ENCODE measurements at places on chromosomes 11 and 22.
A peak's percentile ranks its signal among the peaks of the same experiment; 100 is the strongest.

GRCh38 chr11:68090706-68091105 is 30.5 kb downstream of the CHKA start:
- no peak for DNase-seq

GRCh38 chr11:68189082-68189481 is 24.0 kb downstream of the KMT5B start:
- no peak for DNase-seq

- no peak for DNase-seq
These were observed 18.9 kb upstream of the PIM3 start for GRCh38 chr22:49941507-49942316.

DNA sequence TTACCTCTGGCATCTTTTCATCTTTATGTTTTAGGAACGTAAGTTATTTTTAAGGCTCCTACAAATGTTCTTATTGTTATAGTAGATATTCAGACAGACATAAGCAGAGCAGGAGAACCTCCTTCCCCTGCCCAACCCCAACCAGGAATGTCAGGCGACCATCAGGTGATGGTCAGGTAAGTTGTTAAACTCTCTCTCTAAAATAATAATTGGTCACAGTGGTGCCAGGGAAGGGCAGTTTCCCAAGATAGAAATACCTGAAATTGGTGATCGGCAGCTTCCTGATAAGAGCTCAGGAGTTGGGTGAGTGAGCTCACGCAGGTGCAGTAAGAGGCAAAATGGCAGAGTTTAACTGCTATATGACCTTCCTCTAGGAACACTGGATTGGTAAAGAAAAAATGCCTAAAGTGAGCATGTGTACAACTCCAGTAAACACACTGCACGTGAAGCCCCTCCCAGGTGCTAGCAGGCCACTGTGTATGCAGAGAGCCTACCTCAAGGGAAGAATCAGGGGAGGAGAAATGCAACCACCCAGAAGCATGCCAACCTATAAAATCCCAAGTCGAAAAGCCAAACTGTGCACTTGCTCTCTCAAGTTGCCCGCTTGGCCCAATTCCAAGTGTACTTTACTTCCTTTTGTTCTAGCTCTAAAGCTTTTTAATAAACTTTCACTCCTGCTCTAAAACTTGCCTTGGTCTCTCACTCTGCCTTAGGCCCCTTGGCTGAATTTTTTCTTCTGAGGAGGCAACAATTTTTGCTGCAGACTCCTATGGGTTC is 273.9 kb downstream of the SBF2 start:
- DNase-seq = no peak

DNA sequence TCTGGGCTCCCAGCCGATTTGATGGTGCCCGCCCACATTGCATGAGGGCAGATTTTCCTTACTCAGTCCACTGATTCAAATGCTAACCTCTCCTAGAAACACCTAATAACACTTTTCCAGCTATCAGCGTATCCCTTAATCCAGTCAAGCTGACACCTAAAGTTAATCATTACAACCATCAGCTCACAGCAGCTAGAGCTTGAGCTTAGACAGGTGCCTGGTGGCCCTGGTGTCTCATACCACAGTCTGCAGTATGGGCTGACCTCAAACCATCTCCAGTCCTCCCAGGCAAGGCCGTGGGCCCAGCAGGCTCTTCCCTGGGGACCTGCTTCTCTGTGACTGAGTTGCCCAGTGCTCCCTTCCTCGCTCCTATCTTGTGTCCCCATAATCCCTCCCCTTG is 174.4 kb upstream of the NECTIN1 start:
- DNase-seq = no peak

- no peak for DNase-seq
These were observed 154.9 kb downstream of the CACNA1I start for GRCh38 chr22:39725351-39726035.

DNA sequence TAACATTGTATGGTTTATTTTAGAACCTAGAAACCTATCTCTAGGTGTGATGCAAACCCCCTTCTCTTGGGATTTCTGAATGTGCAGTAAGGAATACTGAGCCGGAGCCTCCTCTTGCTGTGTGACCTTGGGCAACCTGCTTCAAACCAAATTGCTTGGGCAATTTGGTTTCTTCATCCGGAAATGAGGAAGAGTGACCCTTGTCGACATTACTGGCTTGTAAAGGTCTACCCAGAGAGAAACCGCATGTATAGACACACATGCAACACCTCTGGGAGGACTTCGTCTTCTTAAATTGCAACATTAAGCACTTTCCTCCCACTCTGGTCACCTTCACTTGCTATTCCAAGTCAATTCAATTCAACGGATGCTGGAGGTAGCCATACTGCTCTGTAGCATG is 19.6 kb upstream of the TP53I11 start:
- DNase-seq = no peak

- no peak for DNase-seq
These were observed 30.3 kb downstream of the GNB1L start for GRCh38 chr22:19824212-19824925.

GRCh38 chr11:114185436-114185835 is 110.8 kb upstream of the NNMT start:
- DNase-seq = no peak

- DNase-seq = peak; percentile 31
These were observed 2.4 kb upstream of the THRSP start for GRCh38 chr11:78061088-78061920.

- DNase-seq = no peak
These were observed 23.9 kb downstream of the EHF start for GRCh38 chr11:34644669-34645406.

- no peak for DNase-seq
These were observed 55.4 kb downstream of the CDON start for GRCh38 chr11:126007238-126007637.

GRCh38 chr11:119696378-119697222 is 32.4 kb downstream of the NECTIN1 start:
- no peak for DNase-seq

DNA sequence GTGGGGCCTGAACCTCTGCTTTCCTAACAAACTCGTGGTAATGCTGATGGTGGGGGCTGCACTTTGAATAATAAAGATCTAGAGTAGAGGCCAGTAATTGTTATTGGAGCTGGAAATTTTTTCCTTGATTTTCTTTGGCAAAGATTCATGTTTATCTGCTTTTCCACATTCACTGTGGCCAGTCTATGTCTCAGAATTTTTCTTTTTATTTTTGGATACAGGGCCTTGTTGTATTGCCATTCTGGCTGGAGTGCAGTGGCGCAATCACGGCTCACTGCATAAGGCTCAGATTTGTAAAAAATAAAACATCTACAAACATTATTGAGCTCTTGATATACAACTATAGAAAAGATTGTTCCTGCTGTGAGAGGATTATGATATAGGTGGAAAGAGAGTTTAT is 1.6 kb downstream of the TMEM135 start:
- DNase-seq = no peak

DNA sequence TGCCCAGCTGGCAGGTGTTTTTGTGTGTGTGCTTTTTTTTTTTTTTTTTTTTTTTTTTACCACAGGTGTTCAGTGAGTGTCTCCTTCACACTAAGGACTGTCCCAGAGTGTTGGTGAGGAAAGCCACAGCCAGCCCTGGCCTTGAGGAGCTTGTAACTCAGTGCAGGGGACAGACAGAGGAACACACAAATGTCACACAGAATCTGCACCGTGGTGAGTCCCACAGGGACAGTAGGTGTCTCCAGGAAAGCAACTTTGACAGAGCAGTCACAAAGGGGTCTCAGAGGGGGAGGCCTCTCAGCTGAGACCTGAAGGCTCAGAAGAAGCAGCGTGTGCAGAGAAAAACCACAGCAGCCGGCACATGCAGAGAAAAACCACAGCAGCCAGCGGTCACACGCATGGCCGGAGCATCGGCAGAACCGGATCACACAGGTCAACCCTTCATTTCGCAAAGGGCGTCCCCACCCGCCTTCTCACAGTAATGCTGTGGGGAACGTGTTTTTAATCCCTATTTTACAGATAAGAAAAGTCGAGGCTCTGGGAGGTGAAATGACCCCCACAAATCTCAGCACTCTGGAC is 101.7 kb upstream of the PRR5 start:
- DNase-seq = no peak

- DNase-seq = no peak
These were observed 14.3 kb upstream of the SREBF2 start for GRCh38 chr22:41818596-41818995.

DNA sequence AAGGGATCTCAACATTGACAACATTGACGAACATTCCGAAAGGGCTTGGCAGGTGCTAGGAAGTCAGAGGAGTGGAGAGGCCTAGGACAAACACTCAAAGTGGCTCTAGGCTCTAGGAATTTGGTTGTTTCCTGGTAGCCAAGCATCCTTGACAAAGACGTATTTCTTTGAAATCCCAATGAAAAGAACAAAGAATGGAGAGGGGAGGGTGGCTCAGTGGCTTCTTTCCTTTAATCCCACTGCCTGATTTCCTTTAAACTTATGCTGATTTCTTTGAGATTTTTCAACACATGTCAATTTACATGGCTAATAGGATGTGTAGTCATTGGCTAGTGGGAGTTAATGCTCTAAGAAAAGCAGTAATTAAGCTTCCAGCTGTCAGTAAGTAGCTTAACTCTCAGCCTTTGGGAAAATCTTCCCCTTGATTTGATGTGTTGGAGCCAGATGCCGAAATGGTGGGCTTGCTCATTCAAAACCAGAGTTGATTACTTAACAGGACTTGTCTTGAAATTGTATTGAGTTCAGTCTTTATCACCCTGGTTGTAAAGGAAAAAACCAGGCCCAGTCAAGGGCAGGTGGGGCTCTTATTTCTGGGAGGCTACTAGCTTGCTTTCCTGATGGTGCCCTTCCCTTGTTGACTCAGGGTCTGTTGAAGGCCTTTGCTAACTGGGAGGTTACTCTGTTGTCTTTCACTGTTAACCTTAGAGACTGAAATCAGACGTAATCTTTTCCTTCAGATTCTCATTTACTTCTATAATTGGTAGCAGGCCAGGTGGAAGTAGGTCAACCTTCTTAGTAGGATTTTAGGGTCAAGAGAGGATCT is 44.6 kb upstream of the SORL1-AS1 start:
- no peak for DNase-seq

- DNase-seq = no peak
These were observed 133.5 kb downstream of the ARHGAP42 start for GRCh38 chr11:100820621-100821020.

DNA sequence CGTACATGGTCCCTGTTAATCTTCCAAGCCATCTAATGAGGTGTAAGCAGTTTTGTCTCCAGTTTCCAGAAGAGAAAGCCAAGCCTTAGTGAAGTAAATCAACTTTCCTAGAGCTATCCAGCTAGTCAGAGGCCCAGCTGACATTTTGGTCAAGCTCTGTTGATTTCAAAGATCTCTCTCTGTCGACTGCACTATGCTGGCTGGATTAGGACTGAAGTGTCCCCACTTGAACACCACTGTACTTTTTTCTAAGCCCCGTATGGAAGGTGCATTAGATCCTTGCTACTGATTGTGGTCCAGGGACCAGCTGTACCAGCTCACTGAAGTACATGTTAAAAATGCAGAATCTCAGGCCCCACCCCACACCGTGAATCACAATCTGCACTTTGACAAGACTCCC is 176.5 kb upstream of the NAV2 start:
- no peak for DNase-seq

DNA sequence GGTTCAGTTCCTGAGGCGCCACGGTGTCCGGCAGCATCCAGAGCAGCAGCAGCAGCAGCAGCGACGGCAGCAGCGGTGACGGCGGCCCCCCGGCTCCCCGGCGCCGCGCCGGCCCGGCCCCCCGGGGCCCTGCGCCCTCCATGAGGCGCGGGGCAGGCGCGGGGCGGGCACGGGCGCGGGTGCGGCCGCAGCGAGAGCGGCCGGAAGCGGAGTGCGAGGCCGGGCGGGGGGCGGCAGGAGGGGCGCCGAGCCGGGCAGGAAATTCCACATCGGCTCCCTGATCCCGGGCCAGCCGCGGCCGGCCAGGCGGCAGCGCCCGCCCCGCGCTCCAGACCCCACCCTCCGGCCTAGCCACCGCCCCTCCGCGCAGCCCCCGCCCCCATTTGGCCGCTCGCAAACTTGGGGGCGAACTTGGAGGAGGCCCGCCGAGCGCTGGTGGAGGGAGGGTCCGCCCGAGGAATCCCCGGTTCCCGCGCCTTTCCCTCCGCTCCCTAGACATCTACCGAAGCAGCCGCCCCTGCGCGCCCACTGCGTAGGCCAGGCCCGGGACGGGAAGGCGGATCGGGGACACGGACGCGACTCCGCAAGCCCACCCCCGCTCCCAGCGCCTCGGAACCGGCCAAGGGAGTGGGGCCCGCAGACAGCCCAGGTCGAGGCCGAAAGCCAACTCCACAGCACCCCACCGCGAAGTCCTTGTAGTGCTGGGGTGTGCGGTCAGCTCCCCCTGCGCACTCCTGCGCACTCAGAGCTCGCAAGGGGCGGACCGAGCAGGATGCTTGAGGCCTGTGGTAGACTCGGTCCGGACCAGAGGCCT is at the start of gene SCARF2:
Gene SCARF2, minus strand, starts transcription at position 213 of the 814 bp plus-strand sequence. Its CDS starts 71 bp downstream, at position 142.
- DNase-seq = no peak

DNA sequence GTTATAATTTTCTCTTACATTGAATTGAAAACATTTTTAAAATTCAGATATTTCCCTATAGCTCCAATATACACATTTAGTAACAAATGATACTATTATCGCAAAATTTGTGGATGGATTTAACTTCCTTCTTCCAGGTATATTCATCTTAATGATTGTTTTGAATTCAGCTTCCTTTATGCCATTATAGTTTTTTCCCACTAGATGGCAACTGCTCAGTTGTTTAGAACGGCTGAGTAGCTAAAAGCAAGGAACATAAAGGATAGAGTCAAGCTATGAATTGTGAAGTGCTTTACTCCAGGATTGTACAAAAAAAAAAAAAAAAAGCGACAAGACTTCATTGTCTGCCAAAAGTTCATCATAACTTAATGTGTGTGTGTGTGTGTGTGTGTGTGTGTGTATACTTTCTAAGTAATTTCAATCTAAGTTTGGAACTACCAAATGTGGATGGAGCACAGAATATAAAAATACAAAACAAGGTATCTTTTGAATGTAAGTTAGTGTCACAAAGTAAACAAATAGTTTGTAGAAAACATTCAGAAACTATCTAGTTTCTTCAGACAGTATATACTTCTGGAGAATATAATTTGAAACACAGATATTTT is 846.4 kb downstream of the DLG2 start:
- no peak for DNase-seq

- no peak for DNase-seq
These were observed 23.5 kb downstream of the APLNR start for GRCh38 chr11:57213342-57214097.

DNA sequence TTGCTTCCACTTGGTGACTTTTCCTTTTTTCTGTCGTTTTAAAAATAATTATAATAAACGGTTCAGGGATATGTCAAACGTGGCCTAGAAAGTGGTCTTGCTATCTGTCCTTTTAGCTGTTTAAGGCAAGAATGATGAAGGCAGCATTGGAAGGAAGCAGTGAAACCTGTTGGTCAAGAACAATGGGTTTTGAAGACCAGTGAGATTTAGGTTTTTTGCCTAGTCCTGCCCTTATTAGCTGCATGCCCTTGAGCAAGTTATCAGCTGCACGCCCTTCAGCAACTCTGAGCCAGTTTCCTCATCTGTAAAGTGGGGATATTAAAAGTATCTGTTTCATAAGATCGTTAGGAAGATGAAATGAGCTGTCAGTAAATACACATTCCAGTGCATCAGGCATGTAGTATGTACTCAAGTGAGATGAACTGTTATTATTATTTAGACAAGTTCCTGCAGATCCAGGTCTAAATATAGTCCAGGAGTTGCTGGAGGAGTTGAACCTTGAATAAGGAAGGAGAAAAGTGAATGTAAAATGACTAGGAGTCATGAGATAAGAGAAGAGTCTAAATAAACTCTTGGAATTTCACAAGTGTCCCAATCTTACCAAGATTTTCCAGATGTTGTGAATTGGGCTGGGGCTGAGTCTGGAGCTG is 90.8 kb upstream of the HSD17B12 start:
- DNase-seq = no peak

All from cerebellar nuclear complex (tissue), 1 donor.